Naive thymus-derived CD8-positive, alpha-beta T cell (primary cell): ENCODE measurements at places on chromosomes 2 and 18.

DNA sequence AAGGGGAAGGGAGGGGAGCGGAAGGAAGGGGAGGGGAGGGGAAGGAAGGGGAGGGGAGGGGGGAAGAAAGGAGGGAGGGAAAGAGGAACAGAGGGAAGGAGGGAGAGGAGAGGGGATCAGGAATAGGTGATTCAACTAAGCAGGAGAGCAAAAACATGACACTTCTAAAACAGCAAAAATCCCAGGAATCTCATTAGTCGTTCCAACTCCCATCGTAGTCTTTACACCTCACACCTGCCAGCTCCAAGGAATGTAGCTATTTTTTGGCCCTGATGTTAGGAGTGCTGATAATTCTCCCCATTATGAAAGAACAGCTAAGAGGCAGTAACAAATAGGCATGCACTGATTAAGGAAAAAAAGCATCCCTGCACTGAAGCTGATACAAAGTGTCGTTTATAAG lies 709.9 kb upstream of the PKDCC start:
- H3K4me3 ChIP-seq: no peak overlapping the region
- H3K4me1 ChIP-seq: no peaks in the 10 kb centered on the region
- no peaks in the 10 kb centered on the region for H3K36me3 ChIP-seq
- no peaks in the 10 kb centered on the region for H3K27me3 ChIP-seq
- no peak for DNase-seq
- H3K27ac ChIP-seq: no peak overlapping the region

DNA sequence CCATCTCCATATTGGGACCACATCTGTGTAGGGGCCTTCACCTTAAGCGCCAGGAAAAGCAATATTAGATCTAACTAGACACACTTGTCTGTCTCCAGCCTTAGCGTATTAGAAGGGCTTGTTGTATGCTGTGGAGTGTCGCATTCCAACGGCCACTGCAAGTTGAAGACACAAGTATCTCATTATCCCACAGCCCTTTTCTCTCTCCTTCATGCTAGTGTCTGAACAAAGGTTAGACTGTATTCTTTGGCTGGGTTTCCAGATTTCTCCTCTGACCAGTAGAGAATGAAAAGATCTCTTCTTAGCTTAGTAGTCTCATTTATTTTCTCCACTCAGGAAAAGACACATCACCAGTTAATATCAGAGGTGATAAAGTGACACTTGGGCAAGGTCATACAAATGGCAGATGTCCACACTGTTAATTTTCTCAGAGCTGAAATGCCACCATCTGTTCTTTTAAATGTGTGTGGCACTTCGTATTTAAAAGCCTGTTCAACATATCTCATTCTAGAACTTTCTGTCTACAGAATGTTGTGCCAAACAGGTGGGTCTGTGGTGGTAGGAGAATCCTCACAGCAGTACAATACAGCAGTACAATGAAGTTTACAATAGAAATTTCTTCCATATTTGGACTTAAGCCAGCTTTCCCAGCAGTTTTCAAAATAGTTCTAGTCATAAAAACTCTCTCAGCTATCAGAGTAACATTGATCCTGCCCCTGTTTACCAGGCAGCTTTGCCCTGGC lies 94.0 kb upstream of the ITGA6 start:
- no peak overlapping the region for H3K4me3 ChIP-seq
- H3K27ac ChIP-seq: no peak overlapping the region
- H3K27me3 ChIP-seq: no peaks in the 10 kb centered on the region
- H3K4me1 ChIP-seq: no peaks in the 10 kb centered on the region
- DNase-seq: no peak

- H3K36me3 ChIP-seq: no peaks in the 10 kb centered on the region
- peaks cover 8% of the 10 kb centered on the region for H3K27me3 ChIP-seq
- no peaks in the 10 kb centered on the region for H3K4me1 ChIP-seq
Measured at GRCh38 chr18:63440881-63441280, 18.6 kb upstream of the VPS4B start.

- H3K27ac ChIP-seq: peak overlapping the region; percentile 79
- peaks cover 33% of the 10 kb centered on the region for H3K4me1 ChIP-seq
- H3K4me3 ChIP-seq: peak overlapping the region; percentile 37
- DNase-seq: peak; percentile 14
Measured at GRCh38 chr2:213101692-213102460, 49.5 kb downstream of the IKZF2 start.

GRCh38 chr2:18345848-18346247 lies 214.6 kb downstream of the RDH14 start:
- H3K27me3 ChIP-seq: peaks cover 5% of the 10 kb centered on the region
- no peaks in the 10 kb centered on the region for H3K36me3 ChIP-seq
- no peak overlapping the region for H3K27ac ChIP-seq
- DNase-seq: no peak

- H3K36me3 ChIP-seq: no peaks in the 10 kb centered on the region
- H3K27ac ChIP-seq: no peak overlapping the region
- no peak for DNase-seq
- no peak overlapping the region for H3K4me3 ChIP-seq
- H3K27me3 ChIP-seq: peaks cover 5% of the 10 kb centered on the region
- H3K4me1 ChIP-seq: peaks cover 23% of the 10 kb centered on the region
Measured at GRCh38 chr2:173446722-173447121, 92.0 kb downstream of the CDCA7 start.

- DNase-seq: no peak
- no peaks in the 10 kb centered on the region for H3K27me3 ChIP-seq
- no peaks in the 10 kb centered on the region for H3K36me3 ChIP-seq
- peaks cover 27% of the 10 kb centered on the region for H3K4me1 ChIP-seq
- H3K4me3 ChIP-seq: no peak overlapping the region
Measured at GRCh38 chr2:48232351-48232750, 297.6 kb upstream of the STON1 start.

- no peak overlapping the region for H3K4me3 ChIP-seq
- no peak overlapping the region for H3K27ac ChIP-seq
- no peak for DNase-seq
Measured at GRCh38 chr2:29839306-29839705, 82.1 kb downstream of the ALK start.

DNA sequence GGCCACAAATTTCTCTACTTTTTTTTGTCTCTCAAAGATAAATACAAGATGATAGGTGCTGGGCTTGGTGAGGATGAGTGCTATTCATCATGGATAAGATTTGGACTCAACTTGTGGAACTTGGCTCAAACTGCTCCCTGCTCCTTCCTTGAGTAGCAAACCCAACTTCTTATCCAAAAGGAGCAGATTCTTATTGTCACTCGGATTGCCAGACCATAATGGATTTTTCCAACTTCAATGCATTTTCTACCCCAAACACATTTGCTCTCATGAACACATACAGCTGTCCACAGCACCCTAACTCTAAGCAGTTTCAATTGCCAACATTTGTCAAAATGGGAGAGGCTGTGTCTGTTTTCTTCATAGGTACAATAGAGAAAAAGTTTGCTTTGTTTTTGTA lies 99.5 kb upstream of the APCDD1 start:
- no peak for DNase-seq
- no peak overlapping the region for H3K27ac ChIP-seq
- no peak overlapping the region for H3K4me3 ChIP-seq
- H3K36me3 ChIP-seq: no peaks in the 10 kb centered on the region

DNA sequence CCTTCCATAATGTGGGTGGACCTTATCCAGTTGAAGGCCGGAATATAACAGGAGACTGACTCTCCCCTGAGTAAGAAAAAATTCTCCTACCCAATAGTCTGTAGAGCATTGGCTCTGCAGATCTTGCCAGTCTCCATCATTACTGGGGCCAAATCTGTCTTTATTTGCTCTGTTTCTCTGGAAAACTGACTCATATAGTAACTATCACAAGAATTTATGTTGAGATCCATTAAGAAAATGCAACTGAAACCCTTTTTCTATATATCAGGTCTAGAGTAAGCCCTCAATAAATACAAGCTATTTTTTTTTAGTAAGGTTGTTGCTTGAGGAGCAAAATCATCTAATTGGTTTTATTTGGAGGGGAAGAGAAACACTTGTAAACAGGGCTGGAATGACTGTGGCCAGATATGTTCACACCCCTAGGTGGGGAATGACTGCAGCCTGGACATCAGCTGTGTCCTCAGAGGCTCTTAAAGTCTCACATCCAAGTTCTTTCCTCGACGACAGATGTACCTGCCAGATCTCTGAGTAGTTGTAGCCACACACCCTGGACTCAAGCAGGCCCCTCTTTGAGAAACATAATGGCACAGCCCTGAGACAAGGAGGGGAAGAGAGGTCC lies 339.7 kb downstream of the TNS1 start:
- no peaks in the 10 kb centered on the region for H3K27me3 ChIP-seq
- no peak overlapping the region for H3K4me3 ChIP-seq

GRCh38 chr2:183038341-183039300 lies at the start of gene NCKAP1:
TSS of gene NCKAP1 (minus strand) at chr2:183038457. CDS start at chr2:183038099, 358 bp downstream.
- peak; percentile 75 for DNase-seq
- peaks cover 36% of the 10 kb centered on the region for H3K4me1 ChIP-seq
- peak within 1 kb of the TSS; percentile 19 for H3K27ac ChIP-seq
- peaks cover 22% of the 10 kb centered on the region for H3K27me3 ChIP-seq
- H3K36me3 ChIP-seq: no peaks in the 10 kb centered on the region

DNA sequence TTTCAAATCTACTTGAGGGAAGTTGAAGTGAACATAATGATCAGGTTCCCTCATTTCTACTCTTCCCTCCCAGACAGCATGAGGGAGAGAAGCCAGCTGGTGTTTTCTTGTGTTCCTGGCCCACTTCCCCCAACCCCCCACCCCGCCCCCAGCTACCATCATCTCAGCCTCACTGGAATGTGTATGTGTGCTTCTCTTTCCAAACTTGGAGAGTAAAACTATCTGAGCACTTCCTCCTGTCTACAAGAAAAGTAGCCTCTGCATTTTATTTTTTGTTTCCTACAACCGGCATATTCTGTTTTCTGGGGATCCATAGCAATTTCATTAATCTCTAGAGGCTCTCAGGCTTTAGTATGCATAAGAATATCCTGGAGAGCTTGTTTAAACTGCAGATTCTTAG lies 53.6 kb upstream of the GRHL1 start:
- no peaks in the 10 kb centered on the region for H3K36me3 ChIP-seq
- DNase-seq: no peak
- H3K4me3 ChIP-seq: no peak overlapping the region
- no peaks in the 10 kb centered on the region for H3K27me3 ChIP-seq

GRCh38 chr18:12293831-12294230 lies 14.2 kb upstream of the TUBB6 start:
- DNase-seq: no peak
- H3K27ac ChIP-seq: no peak overlapping the region
- H3K4me1 ChIP-seq: no peaks in the 10 kb centered on the region
- no peak overlapping the region for H3K4me3 ChIP-seq
- no peaks in the 10 kb centered on the region for H3K36me3 ChIP-seq
- H3K27me3 ChIP-seq: peaks cover 22% of the 10 kb centered on the region
